ENCODE measurements at places on chromosomes 16 and 17.

DNA sequence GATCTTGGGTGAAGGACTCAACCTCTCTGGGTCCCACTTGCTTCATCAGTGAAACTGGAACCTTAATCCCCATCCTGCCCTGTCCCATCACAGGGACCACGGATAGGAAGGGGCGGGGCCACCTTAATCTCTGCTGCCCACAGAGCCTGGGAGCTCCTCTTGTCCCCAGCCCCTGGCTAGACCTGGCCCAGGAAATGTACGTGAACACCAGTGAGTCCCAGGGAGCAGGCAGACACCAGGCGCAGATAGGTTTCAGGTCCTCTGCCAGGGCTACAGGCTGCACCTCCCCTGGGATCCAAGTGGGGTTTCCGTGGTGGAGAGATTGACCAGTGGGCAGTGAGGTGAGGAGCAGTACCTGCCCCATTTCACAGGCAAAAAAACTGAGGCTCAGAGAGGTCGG is 21.0 kb downstream of the RAB11FIP4 start:
- no peak for DNase-seq

- no peak for DNase-seq
Observed at GRCh38 chr17:61389670-61390478, 9.8 kb upstream of the TBX2 start.

DNA sequence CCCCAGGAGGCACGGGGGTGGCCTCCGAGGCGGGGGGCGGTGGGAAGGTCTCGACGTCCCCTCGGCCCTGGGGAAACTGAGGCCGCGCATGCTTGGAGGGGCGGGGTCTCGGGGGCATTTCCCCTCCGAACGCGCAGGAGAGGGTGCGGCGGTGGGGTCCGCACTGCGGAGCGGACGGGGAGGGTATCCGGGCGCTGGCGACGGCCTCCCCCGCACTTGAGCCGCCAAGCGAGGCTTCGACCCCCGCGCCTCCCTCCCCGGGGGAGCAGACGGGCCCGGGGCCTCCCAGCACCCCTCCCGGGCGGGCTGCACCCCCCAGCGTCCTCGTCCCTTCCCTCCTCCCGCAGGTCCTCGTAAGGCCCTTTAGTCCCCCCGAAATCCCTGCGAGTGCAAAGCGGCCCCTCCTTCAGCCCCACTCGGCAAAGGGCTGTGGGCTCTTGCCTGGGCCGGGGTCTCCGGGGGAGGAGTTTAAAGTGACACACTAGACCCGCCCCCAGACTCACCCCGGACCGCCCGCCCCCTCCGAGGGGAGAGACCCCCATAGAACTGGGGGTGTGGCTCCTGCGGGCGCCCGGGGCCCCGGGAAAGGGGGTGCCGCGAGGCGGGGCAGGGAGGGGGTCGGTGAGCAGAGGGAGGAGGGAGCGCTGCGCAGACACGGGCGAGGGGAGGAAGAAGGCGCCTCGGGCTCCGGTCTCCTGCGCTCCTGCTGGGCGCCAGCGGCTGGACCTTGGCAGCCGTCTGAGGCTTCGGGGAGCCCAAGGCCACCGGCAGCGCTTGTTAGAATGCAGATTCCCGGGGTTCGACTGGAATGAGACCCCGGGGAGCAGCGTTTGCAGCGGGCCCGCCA is 632 bp downstream of the BAIAP3 start:
- no peak for DNase-seq

DNA sequence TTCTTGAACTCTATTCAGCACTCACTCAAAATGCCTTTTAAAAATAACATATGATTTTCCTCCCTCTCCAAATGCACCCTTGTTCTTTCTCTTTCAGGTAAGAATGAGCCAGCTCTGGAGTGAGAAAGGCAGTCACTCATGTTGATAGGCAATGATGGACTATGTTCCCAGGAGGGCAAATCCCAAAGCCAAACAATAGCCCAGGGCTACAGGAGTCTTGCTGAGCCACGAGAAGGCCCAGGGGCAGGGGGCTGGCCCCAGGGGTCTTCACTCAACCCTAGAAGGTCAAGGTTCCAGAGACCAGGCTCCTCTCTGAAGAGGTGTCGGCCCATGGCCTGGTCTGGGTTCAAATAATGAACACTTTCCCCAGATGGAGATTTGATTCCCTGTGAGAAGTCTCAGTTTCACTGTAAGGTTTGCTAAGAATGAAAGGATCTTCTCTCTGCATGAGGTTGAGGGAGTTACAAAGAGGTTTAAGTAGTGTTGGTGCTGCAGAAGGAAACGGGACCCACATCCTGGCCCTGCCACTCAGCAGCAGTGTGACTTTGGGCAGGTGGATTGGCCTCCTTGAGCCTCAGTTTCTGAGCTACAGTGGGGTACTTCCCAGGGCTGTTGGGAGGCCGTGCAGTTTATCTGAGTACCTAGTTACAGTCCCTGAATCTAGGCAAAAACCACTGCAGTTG is 49.0 kb downstream of the RTN4RL1 start:
- no peak for DNase-seq

DNA sequence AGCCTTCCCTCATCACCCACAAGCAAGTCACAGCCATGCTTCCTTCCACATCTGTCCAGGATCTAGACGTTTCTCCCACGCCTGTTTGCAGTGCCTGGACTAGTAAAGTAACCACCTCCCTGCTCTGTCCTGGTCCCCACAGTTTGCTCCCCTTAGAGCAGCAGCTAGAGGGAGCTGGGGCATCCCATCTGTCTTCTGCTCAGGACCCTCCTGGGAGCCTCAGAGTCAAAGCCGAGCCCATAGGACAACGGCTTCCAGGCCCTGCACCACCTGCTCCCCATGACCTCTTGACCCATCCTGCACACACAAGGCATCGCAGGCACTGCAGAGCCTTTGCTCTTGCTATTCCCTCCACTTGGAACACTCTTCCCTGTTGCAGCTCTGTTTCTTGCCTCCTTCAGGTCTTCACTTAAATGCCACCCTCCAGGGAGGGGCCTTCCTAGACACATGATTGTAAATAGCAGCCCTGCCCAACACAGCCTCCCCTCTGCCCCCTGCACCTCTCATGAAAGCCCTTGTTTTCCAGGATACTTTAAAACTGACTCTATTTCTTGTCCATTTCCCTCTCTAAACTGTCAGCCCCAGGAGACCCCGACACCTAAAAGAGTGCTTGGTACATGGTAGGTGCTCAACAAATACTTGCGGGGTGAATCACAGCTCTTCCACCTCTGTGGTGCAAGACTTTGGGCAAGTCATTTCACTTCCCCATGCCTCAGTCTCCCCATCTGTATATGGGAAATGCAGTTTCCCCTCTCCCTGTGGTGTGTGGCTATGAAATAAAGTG is 3.1 kb downstream of the NATD1 start:
- no peak for DNase-seq

DNA sequence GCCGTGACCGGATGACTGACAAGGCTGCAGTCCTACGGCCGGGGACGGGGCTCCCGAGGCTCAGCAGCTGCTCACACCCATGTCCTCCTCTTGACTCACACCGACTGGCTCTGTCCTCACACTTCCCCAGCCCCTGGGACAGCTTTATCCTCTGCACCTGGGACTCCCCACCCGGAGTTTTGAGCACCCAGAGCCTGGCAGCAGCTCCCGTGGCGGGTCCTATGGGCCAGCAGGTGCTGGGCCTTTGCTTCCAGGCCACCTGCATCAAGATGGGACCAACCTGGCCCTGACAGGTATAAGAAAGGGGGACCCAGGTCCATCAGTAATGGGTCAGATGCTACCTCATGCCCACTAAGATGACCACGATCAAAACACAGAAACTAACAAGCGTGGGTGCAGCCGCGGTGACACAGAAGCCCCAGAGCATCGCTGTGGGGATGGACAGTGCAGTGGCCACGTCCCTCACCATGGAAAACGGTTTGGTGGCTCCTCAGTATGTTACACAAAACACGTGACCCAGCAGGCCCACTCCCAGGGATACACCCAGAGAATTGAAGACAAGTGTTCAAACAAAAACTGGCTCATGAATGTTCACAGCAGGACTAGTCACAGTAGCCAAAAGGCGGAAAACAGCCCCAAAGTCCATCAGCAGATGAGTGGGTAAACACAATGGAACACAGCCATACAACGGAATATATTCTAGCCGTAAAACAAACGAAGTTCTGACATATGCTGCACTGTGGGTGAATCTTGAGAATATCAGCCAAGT is 3.3 kb upstream of the NOTUM start:
- no peak for DNase-seq

Measured in SHP77 treated with DMSO at 0.1 percent for 48 hours (cell line).